ENCODE measurements at places on chromosomes 1 and 21. TPM values are rescaled to one million over a fixed set of nuclear protein-coding genes. Genes with fewer than 3 reads are reported as not detected.

- no peak for DNase-seq
Measured at GRCh38 chr1:17046334-17046657, 7.5 kb downstream of the SDHB start.

Gene KIAA1614
- 1.8 TPM for total RNA-seq

DNA sequence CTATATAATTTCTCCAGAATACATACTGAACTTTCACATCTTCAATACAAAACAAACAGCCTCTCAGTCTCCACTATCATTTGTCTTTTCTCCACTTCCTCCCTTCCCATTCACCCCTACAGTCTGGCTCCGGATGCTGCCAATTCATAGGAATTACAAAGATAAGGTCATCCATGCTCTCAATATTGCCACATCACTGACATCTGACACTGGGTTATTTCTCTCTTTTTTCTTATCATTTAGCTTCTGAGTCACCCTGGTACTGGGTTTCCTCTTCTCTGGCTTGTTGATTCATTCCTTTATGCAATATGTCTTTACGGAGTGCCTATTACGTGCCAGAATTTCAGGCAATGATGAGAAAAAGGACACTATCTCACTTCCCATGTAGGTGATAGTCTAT, 3.1 kb upstream of the SH3BP5L start:
- DNase-seq, result peak; percentile 71

- no peak for DNase-seq
Measured at GRCh38 chr1:9576903-9577302, 11.8 kb upstream of the TMEM201 start.

DNA sequence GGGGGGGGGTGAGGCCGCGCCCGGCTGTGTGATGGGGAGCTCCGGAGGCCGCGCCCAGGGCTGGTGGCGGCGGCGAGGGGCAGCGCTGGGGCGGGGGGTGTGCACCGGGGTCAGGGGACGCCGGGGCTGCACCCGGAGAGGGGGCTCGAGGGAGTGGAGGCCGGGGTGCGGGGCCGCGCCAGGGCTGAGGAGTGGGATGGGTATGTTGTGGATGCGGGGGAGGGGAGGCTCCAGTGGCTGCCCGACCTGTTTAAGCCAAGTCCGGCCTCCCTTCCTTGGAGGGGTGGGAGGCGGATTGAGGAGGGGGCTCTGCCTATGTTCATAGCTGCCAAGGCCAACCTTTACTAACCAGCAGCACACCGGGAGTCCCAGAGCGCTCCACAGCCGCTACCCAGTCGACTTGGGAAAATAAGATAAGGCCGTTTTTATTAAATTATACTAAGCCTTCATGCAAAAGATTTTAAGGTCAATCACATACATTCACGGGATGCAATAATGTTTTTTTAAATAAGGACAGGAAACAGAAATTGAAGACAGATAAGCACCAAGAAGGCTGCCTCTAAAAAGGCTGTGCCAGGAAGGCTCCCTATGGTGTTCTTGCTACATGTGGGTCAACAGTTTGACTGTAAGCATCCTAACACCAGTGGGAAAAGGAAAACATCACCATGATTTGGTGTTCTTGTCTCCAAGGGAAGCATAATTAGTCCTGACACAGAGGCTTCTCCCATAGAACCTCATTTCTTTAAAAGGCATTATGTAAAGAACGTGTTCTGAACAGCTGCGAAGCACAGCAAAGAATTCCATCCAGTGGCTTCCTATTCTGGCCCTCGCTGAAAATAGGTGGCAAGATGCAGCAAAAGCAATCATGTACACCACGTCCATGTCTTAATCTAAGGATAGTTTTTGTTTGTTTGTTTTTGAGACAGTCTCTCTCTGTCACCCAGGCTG, 626 bp upstream of the HLCS start:
- DNase-seq, result peak; percentile 37

Gene BATF3
- total RNA-seq, result 3.0 TPM

GRCh38 chr1:45493116-45493697, 2.2 kb upstream of the TESK2 start:
- peak; percentile 37 for DNase-seq

DNA sequence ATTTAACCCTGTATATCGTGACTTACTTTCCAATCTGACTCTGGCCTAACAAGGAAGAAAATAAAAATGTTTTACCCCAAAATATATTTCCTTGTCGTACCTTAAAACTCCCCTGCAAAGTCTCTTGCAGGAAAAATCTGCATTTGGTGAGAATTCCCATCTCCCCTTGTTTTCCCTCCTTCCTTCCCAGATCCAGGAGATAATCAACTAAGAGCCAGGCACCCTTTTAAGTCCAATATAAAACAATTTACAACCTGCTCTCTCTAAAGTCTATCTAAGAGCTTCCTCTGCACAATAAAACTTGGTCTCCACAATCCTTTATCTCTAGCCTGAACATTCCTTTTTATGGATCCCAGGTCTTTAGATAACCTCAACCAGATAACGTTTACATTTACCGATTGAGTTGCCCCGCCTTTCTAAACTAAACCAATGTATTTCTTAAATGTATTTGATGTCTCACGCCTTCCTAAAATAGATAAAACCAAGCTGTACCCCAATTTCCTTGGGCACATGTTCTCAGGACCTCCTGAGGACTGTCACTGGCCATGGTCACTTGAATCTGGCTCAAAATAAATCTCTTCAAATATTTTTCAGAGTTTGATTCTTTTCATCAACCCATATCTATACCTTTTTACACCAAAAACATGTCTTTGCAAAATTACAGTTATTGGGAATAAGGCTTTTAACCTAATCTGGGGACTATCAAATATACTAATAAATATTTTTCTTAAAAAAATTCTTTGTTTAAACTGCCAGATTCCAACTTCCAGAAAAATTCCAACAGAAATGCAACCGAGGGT, 993 bp downstream of the DDX59 start:
- no peak for DNase-seq

Gene CFAP141
- not detected for total RNA-seq

DNA sequence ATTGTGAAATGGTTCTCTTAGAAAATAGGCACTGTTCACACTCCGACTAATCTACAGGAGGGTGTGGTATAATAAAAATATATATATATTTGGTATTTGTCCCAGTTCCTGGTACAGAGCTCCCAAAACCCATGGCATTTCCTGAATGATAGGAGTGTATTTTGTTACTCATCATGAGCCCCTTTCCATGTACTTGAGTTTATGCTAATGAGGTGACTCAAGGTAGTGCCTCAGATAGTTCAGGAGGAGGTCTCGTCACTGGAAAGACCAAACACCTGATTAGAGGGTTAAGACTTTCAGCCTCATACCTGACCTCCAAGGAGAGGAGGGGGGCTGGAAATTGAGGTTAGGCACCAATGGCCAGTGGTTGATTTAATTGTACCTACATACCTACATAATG, 57.9 kb downstream of the TTC3 start:
- DNase-seq, result no peak

Gene PRPF38A
- 18.2 TPM for total RNA-seq

- DNase-seq, result no peak
Measured at GRCh38 chr1:91278754-91279153, 125.9 kb downstream of the HFM1 start.

Gene CFHR3
- total RNA-seq, result not detected

Gene TCHHL1
- total RNA-seq, result not detected

Gene GUCA2B
- not detected for total RNA-seq

Gene MED8
- total RNA-seq, result 60.8 TPM

GRCh38 chr1:245319094-245319493, 164.3 kb downstream of the KIF26B start:
- DNase-seq, result no peak

Gene C1orf94
- total RNA-seq, result not detected

Gene TSPAN1
- total RNA-seq, result 0.21 TPM

- DNase-seq, result no peak
Measured at GRCh38 chr1:88916883-88917282, 25.5 kb upstream of the GTF2B start.

GRCh38 chr1:21319447-21320407, 29.5 kb upstream of the ECE1 start:
- no peak for DNase-seq

DNA sequence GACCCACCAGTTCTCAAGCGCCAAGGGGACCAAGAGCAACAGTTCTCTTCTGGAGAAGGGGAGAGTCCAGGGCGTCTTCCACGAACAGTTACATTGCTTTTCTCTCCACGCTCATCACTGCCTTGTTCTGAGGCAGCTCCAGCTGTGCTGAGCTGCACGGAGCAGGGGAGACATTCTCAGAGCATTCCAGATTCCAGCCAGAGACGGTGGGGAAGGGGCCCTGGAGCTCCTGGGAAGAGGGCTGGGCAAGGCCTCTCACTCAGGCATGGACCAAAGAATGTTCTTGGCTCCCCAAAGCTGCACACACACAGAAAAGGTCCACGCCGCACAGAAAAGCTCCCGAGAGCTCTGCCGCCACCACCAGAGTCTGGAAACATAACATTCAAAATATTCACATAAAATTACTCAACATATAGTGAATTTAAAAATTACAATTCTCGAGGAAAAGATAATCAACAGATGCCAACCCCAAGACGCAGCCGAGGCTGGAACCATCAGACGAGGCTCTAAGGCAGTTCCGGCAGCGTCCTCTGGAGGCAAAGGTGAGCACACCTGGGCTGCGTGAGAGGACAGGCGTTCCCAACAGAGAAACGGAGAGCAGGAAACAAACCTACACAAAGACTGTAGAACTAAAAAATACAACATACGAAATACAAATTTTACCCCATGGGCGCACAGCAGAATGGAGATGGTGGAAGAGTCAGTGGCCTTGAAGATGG, 40.5 kb downstream of the UBE2G2 start:
- DNase-seq, result no peak

Measured in pulmonary artery endothelial cell (primary cell).